Skin of body (tissue), 3 donors: ENCODE measurements at places on chromosomes 6 and 20.

- DNase-seq, result no peak
Measured at GRCh38 chr6:154815938-154816820, 83.0 kb downstream of the SCAF8 start.

GRCh38 chr20:63054681-63055240, 48.0 kb upstream of the BHLHE23 start:
- no peak for DNase-seq

DNA sequence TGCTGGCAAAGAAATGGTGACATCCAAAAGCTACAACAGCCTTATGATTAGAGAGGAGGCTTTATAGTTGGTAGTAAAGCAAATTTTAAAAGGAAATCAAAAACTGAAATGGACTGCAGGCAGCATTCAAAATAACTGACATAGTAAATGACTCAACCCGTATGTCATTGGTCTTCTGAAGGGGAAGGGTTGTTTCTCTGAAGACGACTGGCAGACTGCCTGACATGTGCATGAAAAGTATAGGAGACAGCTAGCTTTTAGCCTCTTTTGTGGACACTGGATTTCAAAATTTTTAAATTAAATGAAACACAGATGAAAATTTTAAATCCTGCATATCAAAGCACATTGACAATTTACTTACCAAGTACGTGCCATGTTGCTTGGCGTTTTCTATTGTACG, 90.7 kb downstream of the TRMT6 start:
- DNase-seq, result no peak

GRCh38 chr6:23535101-23535500, 590.9 kb upstream of the NRSN1 start:
- no peak for DNase-seq
